ENCODE measurements at places on chromosomes 12 and 14.

GRCh38 chr14:66009089-66009488 lies 477.1 kb upstream of the CCDC196 start:
- peak; percentile 25 for DNase-seq

DNA sequence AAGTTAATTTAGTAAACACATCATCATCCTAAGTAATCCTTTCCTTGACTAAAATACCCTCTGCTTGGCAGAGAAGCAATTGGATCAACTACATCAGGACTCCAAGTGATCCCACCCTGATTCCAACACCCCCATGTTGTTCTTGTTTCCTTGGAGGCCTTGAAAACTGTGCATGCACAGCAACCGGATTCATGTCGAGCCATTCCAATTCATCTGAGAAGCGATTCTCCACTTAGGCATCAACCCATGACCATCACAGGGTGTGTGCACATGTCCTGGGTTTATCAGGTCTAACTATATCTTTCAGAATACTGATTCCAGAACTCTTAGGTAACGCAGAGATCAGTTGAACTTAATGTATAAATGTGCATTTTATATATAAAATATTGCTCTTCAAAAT lies 163.0 kb downstream of the NAV3 start:
- DNase-seq: no peak

DNA sequence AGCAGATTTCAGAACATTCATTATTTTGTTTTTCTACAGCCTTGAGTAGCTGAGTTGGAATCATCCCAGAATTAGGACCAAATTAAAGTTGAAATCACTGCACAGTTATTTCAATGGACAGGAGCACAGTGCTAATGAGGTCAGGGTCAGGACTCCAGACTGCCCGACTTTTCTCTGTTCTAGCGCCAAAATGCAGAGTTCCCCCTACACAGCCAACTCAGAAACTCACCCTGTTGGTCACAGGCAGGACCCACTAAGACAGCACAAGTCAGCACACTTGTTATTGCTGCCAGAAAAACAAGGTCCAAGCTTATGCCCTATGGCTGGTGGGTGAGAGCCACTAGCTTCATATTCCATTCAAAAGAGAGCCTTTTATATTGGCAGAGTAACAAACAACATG lies 198.1 kb upstream of the KRR1 start:
- DNase-seq: no peak

- DNase-seq: no peak
Observed at GRCh38 chr12:123634142-123634561, 523 bp downstream of the GTF2H3 start.

DNA sequence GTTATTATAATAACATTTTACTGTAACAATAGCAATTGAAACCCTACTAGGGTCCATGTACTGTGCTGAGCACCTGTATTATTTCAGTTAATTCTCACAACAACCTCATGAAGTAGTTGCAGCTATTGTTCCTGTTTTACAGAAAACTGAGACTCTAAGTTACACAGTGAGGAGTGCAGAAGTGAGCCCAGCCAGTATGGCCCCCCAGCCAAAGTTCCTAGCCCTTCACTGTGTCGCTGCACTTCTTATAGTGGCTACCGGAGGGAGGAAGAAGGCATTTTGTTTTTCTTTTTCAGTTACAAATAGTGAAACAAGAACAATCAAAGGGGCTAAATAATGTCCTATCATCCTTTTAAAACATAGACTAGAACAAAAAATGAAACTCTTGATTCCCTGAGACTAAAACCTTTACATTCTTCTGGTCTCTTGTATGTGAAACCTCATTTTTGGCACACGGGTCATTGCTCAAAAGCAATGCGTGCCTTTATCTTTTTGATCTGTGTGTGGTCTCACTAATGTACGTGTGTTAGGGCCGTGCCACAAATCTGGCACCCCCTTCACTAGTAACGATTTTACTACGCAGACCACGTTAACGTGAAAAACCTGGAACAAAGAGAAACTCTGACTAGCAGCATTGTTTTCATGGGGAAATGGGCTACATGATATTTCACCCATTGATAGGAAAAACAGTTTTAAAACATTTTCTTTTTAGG lies 88.7 kb downstream of the LLPH start:
- no peak for DNase-seq

DNA sequence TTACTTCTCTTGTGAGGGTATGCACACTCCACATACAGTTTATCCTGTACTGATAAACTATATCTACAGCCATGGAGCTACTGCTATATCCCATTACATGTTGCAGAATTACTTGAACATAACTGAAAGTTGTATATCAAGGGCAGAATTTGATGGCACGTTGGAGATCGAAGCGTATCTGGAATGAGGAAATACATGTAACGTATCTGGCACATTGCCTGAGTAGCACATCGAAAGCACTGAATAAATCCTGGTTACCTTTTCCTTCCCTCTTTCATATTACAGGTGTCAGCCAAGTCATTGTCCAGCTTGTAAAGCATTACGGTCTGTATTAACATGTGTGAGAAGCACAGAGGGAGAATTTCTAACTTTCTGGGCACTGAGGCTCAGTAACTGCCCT lies 42.1 kb upstream of the LIN7A start:
- DNase-seq: no peak

- DNase-seq: peak; percentile 12
Observed at GRCh38 chr12:3533703-3534386, 42.8 kb downstream of the PRMT8 start.

GRCh38 chr12:113149361-113150150 lies at the start of gene CFAP73:
Gene CFAP73 (plus strand): TSS chr12:113149724. CDS start chr12:113149858, 134 bp downstream.
- peak; percentile 89 for DNase-seq

GRCh38 chr12:94057262-94058151 lies 90.9 kb upstream of the PLXNC1 start:
- DNase-seq: peak; percentile 53

DNA sequence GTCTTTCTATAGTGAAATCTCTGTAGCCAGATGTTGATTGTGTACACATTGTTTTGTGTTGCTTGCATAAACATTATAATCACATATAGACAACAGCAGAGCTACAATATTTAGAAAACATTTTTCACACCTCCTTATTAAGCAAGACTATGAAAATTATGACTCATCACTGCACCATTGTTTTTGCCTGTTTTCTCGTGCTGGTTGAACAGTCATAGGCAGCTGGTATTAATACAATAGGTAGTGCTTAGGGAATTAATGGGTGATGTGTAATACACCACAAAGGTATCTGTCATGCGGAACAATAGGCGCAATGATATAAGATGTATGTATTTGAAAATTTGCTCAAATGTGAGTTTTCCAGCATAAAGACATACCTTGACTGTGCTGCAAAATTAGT lies 449.3 kb downstream of the FOXG1 start:
- DNase-seq: no peak

- DNase-seq: peak; percentile 34
Observed at GRCh38 chr12:75452675-75453330, 27.8 kb upstream of the GLIPR1 start.

- DNase-seq: peak; percentile 76
Observed at GRCh38 chr14:52801014-52801712, 9.8 kb upstream of the GNPNAT1 start.

All from EL (cell line).